Vagina (tissue), 2 donors: ENCODE measurements at places on chromosomes 3 and 15. TPM values are rescaled to one million over a fixed set of nuclear protein-coding genes. Genes with fewer than 3 reads are reported as not detected.

GRCh38 chr3:84755860-84756259, 202.9 kb upstream of the CADM2 start:
- DNase-seq: no peak

DNA sequence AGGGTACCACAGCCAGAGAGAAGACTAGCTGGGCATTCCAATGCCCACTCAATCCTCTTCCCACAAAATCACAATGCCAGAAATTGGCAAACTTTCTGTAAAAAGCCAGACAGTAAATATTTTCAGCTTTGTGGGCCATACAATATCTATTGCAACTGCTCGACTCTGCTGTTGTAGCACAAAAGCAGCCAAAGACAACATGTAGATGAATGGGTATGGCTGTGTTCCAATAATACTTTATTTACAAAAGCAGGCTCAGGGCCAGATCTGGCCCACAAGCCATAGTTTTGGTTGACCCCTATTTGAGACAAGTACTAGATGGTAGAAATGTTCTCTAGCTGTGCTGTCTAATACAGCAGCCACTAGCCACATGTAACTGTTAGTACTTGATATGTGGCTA, 330.9 kb downstream of the ERC2 start:
- no peak for DNase-seq

DNA sequence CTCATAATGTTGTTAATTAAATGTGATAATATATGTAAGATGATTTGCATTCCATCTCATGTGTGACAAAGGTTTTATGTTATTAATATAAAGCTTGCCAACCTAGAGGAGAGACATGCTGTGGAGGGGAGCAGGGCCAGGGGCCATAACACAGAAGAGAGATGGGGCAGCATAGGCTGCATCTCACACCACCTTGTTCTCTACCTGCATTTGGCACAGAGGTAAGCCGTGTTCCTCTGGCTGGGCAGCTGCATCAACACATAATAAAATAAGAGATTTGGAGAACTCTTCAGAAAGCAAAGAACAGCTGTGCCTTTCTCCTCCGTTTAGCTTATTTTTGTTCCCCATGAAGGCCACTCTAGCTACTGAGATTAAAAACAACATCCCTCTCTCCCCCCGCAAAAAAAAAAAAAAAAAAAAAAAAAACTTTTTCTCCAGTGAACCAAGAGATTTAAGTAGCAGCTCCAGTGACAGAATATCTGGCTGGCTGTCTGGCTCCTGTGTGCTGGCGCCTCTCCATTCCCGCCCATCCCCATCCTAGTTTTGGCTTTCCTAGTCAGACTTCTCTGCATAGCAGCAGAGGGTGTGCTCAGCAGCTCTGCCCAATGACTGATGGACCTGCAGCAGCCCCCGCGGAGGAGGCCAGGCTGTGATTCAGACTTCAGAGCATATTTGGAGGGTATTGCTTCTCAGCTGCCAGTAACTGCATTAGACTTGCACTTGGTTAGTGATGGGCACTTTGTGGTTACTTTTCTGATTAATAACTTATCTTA, 52.2 kb upstream of the STXBP5L start:
- DNase-seq: no peak

- no peak for DNase-seq
These were observed 1.2 kb downstream of the PIGB start for GRCh38 chr15:55320238-55320550.

- no peak for DNase-seq
These were observed 6.4 kb downstream of the THPO start for GRCh38 chr3:184371570-184372018.

DNA sequence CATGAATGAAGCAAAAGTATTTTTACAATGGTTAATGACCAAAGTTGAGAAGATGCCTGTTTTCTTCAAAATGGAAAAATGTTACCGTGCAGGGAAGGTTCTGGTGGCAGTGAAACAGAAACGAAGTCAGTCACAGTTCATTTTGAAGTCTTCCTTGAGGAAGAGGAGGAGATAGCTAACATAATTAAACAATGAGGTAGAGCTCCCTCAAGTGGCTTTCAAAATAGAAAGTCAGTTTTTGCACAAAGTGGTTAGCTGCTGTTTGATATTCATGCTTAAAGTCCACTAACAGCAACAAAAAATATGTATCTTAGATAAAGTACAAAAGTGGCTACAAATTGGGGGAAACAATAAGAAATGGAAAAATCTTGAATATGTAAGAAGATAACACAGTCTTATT, 87.3 kb downstream of the TFG start:
- no peak for DNase-seq

GRCh38 chr3:16658004-16658924, 53.0 kb upstream of the DAZL start:
- no peak for DNase-seq

GRCh38 chr3:62142331-62143085, 230.8 kb downstream of the FEZF2 start:
- DNase-seq: no peak

GRCh38 chr15:53843869-53844569, 84.6 kb upstream of the WDR72 start:
- no peak for DNase-seq

- no peak for DNase-seq
These were observed 111.8 kb upstream of the LYSMD4 start for GRCh38 chr15:99845009-99845408.

GRCh38 chr15:35751413-35752133, 205.6 kb upstream of the DPH6 start:
- no peak for DNase-seq

- no peak for DNase-seq
These were observed 209.6 kb upstream of the PLSCR5 start for GRCh38 chr3:146814601-146815315.

GRCh38 chr3:127730666-127731295, 58.0 kb downstream of the ABTB1 start:
- no peak for DNase-seq

DNA sequence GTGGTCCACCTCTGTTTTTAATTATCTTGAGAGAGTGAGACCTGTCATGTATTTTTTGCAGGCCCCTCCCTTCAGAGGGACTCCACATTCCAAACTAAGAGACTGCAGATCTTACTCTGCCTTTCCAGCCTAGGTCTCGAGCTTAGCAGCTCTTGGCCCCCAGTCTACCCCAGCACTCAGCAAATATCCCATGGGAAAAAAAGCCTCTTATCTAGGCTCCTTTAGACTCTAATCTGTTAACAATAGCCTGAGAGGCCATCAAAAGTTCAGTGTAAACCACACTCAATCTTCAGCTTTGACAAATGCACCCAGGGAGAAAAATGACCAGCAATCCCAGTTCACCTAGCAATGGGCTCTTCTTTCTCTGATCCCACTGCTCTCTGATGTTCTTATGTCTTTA, 8.6 kb upstream of the BLM start:
- DNase-seq: no peak

- no peak for DNase-seq
These were observed 306.5 kb downstream of the ROBO1 start for GRCh38 chr3:79461129-79461792.

GRCh38 chr3:177026505-177027277, 170.6 kb downstream of the TBL1XR1 start:
- no peak for DNase-seq

MAPK6 gene
- 41.0 TPM for total RNA-seq

FBXW12 gene
- total RNA-seq: not detected
